ENCODE measurements at places on chromosomes 2 and 18.

DNA sequence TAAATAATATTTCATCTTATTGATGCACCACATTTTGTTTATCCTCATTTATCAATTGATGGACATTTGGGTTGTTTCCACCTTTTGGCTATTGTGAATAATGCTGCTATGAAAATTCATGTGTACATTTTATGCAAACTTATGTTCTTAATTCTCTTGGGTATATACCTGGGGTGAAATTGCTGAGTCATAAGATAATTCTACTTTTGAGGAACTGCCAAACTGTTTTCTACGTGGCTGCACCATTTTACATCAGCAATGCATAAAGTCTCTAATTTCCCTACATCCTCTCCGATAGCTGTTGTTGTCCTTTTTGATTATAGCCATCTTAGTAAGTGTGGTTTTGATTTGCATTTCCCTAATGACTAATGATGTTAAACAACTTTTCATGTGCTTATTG, 116.5 kb upstream of the DLX2 start:
- DNase-seq = no peak

DNA sequence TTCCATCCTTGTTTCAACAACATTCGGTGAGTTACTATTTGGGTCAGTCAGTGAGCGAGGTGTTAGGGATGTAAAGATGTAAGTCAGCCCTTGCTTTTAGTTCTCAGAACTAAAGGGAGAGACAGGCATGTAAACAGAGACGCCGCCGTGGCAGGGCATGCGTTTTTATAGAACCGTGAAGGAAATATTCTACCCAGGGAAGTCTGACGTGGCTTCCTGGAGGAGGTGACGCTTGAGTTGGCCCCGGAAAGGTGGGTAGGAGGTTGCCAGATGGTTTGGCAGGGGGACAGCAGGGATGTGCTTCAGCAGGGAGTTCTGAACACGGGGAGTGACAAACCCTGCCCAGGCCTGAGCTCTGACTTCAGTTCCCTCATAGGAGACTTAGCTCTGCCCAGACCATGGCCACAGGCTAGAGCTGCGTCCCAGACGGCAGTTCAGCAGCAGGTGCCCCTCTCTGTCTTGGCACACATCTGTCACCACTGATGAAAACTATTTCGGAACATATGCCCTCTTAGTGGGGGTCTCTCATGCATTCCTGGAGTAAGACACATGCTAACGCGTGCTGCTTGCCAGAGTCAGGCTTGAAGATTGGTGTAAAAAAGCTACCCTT, 23.4 kb upstream of the RPL31 start:
- DNase-seq = no peak

- DNase-seq = no peak
Measured at GRCh38 chr2:179805001-179805400, 56.4 kb downstream of the ZNF385B start.

- no peak for DNase-seq
Measured at GRCh38 chr18:46278481-46279465, 174.6 kb downstream of the HAUS1 start.

GRCh38 chr2:144333143-144333555, 186.8 kb downstream of the ZEB2 start:
- DNase-seq = no peak

DNA sequence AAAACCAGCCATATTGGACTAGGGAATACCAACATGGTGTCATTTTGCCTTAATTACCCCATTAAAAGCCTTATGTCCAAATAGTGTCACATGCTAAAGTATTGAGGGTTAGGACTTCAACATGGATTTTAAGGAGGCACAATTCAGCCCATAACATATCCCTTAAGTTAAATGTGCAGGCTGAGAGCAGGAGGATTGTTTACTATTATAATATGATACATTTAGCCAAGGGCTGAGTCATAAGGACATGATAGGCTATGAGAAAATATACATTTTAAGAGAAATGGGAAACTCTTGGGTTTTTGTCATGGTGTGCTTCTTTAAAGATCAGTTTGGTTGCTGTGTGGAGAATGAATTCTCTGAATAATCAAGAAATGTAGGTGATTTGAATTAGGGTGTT, 136.8 kb downstream of the RDH14 start:
- DNase-seq = no peak

DNA sequence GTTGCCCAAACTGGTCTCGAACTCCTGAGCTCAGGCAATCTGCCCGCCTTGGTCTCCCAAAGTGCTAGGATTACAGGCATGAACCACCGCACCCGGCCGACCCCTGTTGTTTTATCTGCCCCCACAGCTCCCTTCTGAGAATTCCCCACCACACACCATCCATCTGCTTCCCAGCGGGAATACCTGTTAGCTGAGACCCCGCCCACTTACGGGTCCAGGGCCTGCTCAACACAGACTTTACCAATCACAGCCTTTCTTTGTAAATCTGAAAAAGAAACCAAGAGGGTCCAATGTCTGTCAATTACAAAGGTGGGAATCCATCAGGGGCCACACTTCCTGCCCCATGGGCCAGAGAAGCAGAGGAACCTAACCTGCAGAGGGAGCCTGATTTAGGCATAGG, 14.2 kb upstream of the CABLES1 start:
- no peak for DNase-seq

- DNase-seq = no peak
Measured at GRCh38 chr2:67627456-67628207, 230.5 kb downstream of the ETAA1 start.

DNA sequence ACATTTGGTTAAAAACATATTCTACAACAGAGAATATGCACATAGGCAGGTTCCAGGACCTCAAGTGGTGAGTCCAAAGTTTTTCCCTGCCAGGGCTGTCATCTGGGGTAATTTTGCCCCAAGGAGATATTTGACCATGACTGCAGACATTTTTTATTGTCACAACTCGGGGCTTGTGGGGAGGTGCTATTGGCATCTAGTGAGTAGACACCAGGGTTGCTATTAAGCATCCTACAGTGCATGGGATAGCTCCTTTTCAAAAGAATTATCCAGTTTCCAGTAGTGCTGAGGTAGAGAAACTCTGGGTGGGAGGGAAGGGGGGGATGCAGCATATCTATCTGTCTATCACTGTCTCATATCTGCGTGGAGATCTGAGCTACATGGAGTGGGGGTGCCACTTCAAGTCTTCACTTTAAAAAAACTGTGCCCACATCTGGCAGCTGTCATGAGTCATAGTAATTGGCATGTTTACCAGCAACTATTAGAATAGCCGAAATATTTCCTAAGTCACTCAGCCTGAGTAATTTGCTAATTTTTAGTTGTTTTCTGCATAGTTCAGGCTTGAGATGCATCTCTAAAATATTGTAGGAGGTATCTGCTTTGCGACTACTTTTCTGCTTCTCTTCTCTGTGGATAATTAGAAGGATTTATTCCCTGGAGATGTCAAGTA, 254.0 kb upstream of the RBMS1 start:
- DNase-seq = no peak

DNA sequence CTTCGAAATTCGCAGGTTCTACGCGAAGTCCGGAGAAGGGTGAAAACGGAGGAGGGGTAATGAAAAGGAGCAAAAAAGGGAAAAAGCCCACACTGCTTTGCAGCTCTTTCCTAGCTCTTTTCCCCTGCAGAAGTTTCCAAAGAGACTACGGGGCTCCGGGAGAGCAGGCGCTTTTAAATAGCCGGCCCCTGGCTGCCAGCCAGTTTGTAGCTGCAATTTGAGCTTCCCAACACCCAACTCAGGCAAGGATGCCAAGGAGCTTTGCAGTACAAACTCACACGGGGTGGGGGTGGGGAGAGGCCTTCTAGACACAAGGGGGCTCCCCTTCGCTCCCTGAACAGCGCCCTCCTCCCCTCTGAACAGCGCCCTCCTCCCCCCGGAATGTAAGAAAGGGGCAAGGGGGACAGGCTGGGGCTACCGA, at the start of gene IGFBP5:
IGFBP5 (minus strand) TSS at position 149 of the 421 bp plus-strand sequence. CDS start 774 bp downstream, outside the sequence.
- DNase-seq = no peak

DNA sequence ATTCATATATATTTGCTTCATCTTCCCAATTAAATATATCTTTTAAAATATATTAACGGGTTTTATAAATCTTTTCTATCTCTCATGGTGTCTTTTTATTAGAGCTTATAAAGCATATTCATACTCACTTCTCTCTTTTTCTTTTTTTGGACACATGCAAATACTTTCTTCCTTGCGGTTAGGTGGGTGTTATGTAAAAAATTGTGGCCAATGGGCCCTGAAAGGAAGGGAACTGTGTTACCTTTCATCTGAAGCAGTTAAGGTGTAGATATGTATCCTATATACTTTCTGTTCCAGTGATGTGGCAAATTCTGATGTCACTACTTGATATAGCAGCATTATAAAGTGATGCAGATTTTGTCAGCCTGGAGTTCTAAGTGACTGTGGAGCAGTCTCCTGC, 714.5 kb downstream of the PLCL1 start:
- no peak for DNase-seq

GRCh38 chr18:2121224-2121623, 450.1 kb downstream of the METTL4 start:
- no peak for DNase-seq

- DNase-seq = no peak
Measured at GRCh38 chr2:130846233-130846632, 9.5 kb downstream of the ARHGEF4 start.

- DNase-seq = no peak
Measured at GRCh38 chr2:152132306-152132705, 33.5 kb upstream of the CACNB4 start.

- no peak for DNase-seq
Measured at GRCh38 chr2:235047171-235048160, 95.6 kb downstream of the SH3BP4 start.

- DNase-seq = no peak
Measured at GRCh38 chr2:143193121-143193520, 63.9 kb downstream of the ARHGAP15 start.

All from activated CD4-positive, CD25-positive, alpha-beta regulatory T cell treated with anti-CD3 and anti-CD28 coated beads, Interleukin-2, amount 50 U/mL, for 16 hours (primary cell).